ENCODE measurements at places on chromosomes 4 and X. TPM values are rescaled to one million over a fixed set of nuclear protein-coding genes. Genes with fewer than 3 reads are reported as not detected.

The CTAG1B gene
- not detected for total RNA-seq

The MND1 gene
- 1.3 TPM for total RNA-seq

The NIPAL1 gene
- 5.6 TPM for total RNA-seq

The TCEAL7 gene
- total RNA-seq = 2.8 TPM

The RNF128 gene
- 28.3 TPM for total RNA-seq

The SSX3 gene
- not detected for total RNA-seq

The FBXL5 gene
- total RNA-seq = 87.0 TPM

The NLRP2B gene
- not detected for total RNA-seq

The IGSF1 gene
- total RNA-seq = not detected

The EPHA5 gene
- total RNA-seq = not detected

The ADGRA3 gene
- total RNA-seq = 9.2 TPM

The PRAF2 gene
- total RNA-seq = 15.5 TPM

The SLC10A6 gene
- total RNA-seq = not detected

GRCh38 chr4:150997141-150997540 is 17.9 kb downstream of the LRBA start:
- DNase-seq = no peak

- DNase-seq = no peak
Observed at GRCh38 chr4:13940921-13941320, 313.4 kb upstream of the BOD1L1 start.

DNA sequence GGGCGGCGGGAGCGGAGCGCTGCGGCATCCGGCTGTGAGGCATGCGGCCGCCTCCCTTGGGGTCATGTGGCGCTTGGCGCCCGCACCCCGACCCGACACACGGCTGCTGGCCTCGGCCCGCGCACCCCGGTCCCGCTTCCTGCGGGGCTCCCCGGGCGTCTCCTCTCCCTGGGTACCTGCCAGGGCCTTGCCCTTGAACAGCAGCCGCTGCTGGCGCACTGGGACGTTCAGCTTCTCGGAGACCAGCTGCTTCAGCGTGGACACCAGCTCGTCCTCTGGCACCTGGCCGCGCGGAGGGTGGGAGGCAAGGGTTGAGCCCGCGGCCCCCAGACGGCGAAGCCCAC is 391 bp downstream of the UBL4A start:
- no peak for DNase-seq

DNA sequence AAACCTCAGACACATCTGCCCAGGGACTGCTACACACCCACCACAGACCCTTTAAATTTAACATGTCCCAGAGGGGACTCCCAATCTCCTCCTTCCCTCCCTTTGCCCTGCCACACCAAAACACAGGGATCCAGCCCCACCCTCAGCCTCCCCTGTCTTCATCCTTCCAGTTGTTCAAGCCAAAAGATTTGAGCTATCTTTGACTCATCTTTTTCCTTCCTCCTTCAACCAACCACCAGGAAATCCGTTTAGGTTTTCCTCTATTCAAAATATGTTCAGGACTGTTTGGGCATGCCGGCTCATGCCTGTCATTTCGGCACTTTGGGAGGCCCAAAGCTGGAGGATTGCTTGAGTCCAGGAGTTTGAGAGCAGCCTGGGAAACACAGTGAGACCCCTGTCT is 6.9 kb upstream of the STK32B start:
- DNase-seq = no peak

DNA sequence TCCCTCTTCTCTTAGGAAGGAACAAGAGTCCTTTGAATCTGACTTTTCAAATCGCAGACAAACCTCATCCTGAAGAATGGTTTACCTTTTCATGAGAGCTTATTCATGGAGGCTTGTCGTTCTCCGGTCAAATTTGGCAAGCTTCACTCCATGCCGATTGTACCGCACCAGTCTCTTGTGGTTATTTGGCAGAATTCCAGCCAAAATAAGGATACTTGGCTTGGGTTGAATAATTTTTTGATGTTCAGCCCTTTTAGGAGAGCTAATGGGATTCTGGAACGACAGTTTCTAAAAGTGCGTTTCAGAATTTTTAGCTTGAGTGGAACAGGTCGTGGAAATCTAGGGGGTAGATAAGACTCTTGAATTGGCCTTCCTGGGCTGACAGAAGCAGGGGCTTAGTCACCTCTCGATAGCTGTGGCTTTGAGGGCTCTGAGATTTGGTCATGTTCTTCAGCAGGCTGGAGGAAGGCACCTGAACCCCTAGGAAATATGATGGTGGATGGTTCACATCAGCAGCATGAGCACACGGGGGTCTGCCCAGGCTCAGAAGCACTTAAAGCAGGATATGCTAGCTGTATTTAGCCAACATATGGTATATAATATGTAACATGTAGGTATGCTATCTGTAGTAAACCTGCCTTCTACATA is 1.5 kb downstream of the KLHL2 start:
- DNase-seq = no peak

DNA sequence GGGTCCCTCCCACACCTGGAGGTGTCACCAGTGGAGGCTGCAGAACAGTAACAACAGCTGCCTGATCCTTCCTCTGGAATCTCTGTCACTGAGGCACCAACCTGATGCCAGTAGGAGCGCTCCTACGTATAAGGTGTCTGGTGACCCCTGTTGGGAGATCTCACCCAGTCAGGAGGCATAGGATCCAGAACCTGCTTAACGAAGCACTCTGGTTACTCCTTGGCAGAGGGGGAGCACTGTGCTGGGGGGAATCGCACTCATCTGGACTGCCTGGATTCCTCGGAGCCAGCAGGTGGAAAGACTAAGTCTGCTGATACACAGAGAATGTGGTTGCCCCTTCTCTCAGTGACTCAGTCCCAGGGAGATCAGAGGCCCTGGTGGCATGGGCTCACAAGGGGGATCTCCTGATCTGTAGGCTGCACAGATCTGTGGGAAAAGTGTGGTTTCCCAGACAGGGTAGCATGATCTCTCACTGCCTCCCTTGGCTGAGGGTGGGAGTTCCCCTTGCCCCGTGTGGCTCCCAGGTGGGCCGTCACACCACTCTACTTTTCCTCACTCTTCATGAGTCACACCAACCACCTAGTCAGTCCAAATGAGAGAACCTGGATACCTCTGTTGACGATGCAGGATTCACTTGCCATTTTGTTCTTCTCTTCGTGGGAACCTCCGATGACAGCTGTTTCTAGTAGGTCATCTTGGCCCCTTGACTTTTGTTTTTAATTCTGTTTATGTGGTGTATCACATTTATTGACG is 305.9 kb downstream of the IDS start:
- no peak for DNase-seq

DNA sequence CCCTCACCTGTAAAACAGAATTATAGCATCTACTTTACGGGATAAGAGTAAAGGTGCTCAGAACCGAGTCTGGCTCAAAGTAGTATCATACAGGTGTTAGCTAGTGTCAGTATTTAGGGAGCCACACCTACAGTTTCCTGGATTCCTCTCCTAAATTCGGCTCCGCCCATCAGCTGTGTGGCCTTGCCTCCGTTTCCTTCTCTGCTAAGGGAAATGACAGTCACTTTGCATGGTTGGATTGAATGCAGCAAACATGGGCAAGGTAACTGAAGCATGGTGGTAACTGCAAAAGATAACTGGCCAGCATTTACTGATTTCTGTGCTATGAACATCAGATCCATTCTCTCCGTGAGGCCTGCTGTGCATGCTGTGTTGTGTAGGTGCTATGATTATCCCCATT is 2.8 kb downstream of the PPP1R3F start:
- no peak for DNase-seq

DNA sequence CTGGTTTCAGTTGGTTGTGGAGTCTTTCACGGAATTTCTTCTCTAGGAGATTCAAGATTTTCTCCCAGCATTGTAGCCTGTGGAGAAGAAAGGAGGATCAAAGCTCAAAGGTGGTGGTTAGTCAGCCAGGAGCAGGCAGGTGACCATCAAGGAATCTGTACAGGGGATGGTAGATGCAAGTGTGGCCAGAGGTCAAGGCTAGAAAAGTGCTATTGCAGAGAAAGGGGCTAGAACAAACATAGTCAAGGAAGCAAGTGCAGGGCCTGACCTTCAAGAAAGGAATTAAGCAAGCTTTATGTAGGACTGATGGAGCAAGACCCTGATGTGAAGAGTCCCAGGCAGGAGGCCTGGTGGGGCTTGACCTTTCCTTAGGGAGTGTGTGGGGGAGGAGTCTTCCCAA is 16.1 kb downstream of the HADH start:
- no peak for DNase-seq

DNA sequence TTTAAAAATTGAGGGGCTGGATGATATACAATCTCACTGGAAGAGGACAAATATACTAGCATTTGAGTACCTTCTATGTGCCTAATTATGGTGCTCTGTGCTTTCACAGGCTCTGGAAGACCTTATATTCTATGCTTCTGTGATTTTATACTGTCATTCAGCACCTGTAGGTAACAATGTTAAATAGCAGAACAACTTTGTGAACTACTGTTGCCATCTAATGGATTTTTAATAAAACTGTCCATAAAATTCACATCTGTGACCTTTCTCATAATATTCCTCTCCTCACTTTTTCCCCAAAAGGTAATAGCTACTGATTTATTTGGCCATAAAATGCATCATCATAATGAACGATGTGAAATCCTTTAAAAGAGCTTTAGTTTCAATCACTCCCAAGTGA is 21.9 kb downstream of the POU3F4 start:
- no peak for DNase-seq

GRCh38 chr4:40612283-40612682 is 17.4 kb downstream of the RBM47 start:
- no peak for DNase-seq

GRCh38 chrX:50100188-50100587 is 100.6 kb downstream of the AKAP4 start:
- DNase-seq = no peak

DNA sequence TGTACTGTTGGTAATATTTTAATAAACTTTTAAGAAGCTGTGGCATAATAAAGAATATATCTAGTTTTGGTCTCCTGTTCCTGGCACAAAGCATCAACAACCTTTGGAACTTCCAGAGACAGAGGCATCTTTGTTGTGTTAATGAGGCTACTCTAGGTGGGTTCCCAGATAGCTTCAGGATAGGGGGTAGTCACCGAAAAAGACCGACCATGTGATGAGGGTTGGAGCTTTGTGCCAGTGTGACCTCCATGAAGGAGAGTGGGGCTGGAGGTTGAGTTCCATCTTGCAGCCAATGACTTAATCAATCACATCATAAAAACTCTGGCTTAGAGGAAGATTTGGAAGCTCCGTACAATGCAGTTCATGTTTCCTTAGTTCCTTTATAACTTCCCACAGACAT is 9.9 kb downstream of the PPAT start:
- DNase-seq = no peak

GRCh38 chr4:122537388-122538135 is 81.0 kb upstream of the IL2 start:
- no peak for DNase-seq

DNA sequence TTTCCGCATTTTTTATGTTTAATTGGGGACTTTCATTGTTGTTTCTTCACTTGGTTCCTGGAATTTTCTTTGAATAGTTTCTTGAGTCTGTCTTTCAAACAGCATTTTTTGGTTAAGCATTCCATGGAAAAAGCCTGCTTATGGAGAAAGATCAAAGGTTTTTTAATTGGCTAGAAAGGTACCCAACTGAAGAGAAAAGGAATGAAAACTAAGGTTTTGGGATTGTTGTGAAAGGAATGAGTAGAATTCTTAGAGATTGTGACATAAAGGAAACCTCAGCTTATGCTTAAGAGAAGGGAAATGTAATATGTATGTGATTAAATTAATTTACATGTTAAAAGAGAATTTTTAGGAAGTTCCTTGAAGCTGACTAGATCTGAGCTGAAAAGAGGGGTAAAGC is 82.8 kb downstream of the CCKAR start:
- no peak for DNase-seq

GRCh38 chr4:84968925-84969324 is 2.4 kb upstream of the WDFY3 start:
- DNase-seq = no peak

DNA sequence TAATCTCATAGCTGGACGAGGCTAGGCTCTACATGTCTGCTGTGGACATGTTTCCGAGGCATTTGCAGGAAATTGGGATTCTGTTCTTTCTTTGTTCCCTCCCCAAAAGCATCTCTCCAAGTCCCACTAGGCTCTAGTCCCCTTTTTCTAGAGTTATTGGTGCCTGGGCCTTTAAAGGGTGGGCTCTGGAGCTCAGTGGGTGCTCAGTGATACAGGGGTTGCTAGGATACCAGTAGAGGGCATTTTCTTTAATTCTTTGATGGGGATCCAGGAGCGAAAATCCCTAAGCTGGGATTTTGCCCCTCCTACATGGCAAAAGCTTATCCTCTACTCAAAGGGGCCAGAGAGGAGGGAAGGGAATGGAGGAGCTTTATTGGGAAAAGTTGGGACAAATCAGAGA is 34.2 kb downstream of the ARHGEF9 start:
- no peak for DNase-seq

- DNase-seq = peak; percentile 88
Observed at GRCh38 chr4:85474818-85475630, at the start of gene ARHGAP24. TSS of gene ARHGAP24 (plus strand) at chr4:85475150.

- no peak for DNase-seq
Observed at GRCh38 chr4:123476089-123476488, 79.5 kb downstream of the SPRY1 start.

GRCh38 chrX:97931586-97931985 is 1047.9 kb downstream of the RPA4 start:
- DNase-seq = no peak

DNA sequence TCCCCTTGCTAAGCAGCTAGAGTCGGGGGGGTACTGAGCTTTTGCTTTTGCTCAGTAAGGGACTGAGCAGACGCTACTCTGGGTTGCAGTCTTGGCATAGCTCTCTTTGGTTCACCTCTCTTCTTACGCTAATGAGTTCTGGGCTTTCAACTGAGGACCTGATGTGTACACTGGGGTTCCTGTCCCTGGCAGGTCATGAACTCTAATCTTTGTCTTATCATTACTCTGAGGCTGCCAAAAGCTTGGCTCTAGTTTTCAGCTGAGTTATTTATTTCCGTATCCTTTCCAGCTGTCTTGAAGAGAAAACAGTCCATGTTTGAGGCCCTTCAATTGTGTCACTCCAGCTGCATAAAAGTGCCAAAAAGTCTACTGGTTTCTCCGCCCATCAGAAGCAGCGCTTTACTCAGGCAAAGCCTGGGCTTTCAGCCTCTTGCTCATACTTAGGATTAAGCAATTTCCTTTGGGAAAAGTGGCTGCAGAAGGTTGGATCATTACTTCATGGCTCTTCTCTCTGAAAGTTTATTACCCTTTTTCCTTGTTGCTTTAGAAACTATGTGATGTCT is 121.0 kb upstream of the STOX2 start:
- no peak for DNase-seq

GRCh38 chrX:18534949-18535348 is 109.5 kb downstream of the CDKL5 start:
- DNase-seq = no peak
